ENCODE measurements at places on chromosomes 12 and 14. TPM values are rescaled to one million over a fixed set of nuclear protein-coding genes. Genes with fewer than 3 reads are reported as not detected.

Gene PRH2
- total RNA-seq = not detected

- peak; percentile 66 for DNase-seq
These were observed 9.7 kb downstream of the GLRX5 start for GRCh38 chr14:95544588-95544987.

- no peak for DNase-seq
These were observed 2.5 kb downstream of the P2RX2 start for GRCh38 chr12:132620899-132621656.

Gene TRHDE
- not detected for total RNA-seq

GRCh38 chr12:104340177-104340576, 36.6 kb downstream of the EID3 start:
- DNase-seq = no peak

Gene ALX1
- not detected for total RNA-seq

DNA sequence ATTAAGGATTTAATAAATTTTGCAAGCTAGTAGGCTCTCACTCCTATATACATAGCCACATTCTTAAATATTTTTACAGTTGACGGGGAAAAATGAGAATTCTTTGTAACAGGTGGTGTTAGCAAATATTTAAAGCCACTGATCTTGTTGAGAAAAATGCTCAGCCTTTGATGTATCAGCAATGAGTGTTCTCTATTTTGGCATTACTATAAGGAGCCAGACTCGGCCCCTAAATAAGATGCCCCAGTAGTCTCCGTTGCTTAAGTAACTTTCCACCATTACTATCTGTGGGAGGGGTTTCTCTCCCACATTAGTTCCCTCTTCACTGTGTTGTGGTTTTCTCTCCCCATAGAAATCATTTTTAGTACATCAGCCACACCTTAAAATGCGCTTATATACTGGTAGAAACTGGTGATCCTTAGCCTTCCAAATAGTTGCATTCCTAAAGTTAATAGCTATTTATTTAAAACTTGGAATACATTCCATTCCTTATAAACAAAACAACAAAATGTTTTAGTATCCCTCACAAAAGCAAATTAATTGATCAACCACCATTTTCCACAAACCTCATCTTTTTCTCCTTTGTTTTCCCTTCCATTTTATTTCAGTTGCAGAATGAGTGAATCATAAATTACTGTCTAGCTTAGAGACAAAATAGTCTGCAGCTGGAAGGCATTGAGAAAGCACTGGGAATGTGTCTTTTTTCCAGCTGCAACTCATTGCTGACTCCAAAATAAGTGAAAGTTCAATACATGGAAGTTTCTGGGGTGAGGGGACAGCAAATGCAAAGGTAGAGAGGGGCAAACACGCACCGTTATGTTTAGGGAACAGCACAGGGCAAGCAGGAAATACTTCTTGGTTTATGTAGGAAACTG, 84.7 kb upstream of the FERMT2 start:
- DNase-seq = no peak

DNA sequence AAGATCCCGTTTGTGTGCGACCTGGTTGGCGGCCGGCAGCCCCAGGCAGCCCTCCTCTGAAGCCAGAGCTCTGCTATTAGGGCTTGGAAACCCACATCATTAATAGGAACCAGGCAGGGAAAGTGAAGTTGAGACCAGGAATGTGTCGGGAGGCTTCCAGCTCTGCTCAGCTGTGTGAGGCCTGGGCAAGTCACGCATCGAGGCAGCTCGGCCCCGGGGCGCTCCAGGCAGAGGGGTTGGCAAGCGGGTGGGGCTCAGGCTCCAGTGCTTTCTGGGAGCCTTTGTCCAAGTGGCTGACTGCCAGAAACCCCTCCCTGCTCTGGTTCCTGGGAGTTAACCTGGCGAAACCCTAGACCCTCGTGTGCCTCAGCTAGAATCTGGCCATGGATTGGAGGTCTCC, 1151.7 kb downstream of the VRK1 start:
- DNase-seq = no peak

GRCh38 chr12:56530390-56531055, 8.9 kb downstream of the RBMS2 start:
- DNase-seq = no peak

Gene DCN
- total RNA-seq = 449 TPM

DNA sequence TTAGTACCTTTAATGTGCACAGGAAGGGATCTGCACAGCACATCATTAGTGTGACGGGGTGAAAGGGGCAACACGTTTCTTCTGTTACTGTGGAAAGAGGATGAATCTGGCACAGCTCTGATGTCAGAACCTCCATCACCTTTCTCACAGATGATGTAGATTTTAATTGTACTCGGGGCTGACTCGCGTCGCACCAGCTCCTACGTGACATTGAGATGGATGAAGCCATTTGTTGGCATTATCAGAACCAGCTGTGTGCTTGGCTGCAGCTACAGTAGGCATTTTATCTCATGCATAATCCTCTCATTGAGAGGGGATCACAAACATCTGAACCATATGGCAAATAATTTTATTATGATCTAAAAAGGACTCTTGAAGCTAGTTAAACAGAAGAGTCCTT, 173.6 kb downstream of the PDZRN4 start:
- DNase-seq = no peak

DNA sequence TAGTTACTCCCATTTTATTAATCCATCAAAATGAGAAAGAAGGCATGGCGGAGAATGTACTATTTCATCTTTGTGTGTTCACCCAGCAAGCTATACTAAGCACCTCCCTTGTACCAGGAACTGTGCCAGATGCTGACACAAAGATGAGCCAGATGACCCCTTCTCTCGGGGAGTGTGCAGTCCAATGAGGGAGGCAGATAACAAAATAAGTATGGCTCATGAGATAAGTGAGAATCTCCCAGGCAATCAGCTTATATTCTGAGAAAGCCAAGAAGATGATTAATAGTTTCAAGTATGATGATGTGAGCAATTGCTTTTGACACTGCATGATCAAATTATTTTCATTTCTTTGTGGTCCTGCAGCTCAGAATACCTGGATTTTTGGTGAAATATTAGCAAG, 1.3 kb upstream of the TMEM233 start:
- DNase-seq = no peak

Gene CCDC177
- not detected for total RNA-seq

- DNase-seq = no peak
These were observed 5.5 kb downstream of the IFI27L2 start for GRCh38 chr14:94123868-94124267.

Gene EML5
- total RNA-seq = 0.17 TPM

DNA sequence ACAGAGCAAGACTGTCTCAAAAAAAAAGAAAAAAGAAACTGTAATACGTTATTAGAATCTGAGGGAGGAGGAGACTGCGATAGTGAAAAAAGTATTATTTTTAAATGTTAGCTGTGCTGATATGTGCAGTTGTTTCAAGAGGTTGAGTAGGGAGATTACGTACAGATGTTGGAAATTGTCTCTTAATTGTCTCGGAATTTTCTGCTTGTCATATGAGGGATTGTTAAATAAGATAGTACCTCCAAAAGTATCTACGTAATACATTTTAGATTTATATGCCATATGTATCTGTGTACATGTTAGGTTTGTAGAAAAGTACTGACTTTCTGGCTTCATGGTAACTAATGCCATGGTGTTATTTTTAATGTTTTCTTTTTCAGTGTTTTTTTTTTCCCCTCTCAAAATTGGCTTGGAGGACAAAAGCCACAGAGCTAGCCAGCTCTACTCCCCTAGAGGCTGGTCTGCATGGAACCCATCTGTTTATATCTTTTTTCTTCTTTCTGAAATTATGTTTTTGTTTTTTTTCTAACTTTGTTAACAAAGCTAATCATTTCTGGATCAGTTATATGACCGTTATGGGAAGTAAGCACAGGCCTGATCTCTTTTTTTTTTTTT, 3.4 kb downstream of the RIMKLB start:
- DNase-seq = no peak

Gene HCAR3
- total RNA-seq = 0.10 TPM

Gene CLEC4C
- not detected for total RNA-seq

GRCh38 chr14:35366056-35366451, 38.5 kb downstream of the NFKBIA start:
- DNase-seq = no peak

- DNase-seq = no peak
These were observed 124.7 kb downstream of the TTC6 start for GRCh38 chr14:37720131-37720530.

DNA sequence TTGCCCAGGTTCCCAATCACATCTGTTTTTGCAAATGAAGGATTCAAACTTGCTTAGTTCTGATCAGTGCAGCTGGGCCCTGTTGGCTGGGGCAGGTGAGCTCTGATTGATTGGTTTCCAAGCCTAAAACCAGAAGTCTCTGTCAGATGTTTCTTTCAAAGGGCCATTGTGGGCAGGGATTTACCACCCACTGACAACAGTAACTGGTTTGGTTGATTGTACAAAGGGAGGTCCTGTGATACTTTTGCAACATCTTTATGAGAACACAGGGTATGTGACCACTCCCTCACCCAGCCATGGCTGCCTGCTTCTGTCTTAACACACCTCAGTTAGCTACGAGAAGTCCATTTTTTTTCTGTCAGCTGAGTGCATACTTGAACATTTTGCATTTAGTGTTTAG, 184.1 kb downstream of the FLRT2 start:
- no peak for DNase-seq

- no peak for DNase-seq
These were observed 200.9 kb downstream of the TMEM132C start for GRCh38 chr12:128467882-128468281.

DNA sequence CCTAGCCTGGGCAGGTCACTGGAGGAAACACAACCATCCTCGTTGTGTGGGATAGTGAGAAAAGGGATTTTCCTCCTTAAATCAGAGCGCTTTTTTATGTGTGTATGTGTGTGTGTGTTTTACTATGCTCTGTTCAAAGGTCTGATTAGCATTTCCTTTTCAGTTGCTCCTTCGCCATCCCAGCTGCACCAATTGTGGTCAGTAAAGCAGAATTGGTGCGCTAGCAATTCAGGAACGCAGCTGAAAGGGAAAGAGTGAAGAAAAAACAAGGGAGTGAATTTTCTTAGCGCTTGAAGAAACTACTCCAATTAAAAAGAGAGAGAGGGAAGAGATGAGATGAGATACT, 173.3 kb upstream of the PARP11 start:
- DNase-seq = no peak

GRCh38 chr14:95200404-95200803, 43.1 kb upstream of the DICER1 start:
- DNase-seq = no peak

DNA sequence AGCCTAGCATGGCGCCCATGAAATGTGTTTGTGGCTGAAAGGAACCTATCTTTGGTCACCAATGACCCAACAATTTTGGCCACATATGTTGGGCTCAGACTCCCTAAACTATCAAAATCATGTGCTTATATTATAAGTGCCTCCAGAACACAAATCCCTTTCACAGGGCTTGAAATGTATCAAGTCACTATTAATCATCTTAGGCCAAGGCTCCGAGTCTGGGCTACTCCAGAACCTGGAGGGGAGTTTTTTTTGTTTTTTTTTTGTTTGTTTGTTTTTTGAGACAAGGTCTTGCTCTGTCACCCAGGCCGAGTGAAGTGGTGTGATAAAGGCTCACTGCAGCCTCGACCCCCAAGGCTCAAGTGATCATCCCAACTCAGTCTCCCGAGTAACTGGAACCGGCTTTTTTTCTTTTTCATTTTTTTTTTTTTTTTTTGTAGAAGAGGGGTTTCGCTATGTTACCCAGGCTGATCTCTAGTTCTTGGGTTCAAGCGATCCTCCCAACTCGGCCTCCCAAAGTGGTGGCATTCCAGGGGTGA, 989 bp upstream of the DRAM1 start:
- DNase-seq = no peak

DNA sequence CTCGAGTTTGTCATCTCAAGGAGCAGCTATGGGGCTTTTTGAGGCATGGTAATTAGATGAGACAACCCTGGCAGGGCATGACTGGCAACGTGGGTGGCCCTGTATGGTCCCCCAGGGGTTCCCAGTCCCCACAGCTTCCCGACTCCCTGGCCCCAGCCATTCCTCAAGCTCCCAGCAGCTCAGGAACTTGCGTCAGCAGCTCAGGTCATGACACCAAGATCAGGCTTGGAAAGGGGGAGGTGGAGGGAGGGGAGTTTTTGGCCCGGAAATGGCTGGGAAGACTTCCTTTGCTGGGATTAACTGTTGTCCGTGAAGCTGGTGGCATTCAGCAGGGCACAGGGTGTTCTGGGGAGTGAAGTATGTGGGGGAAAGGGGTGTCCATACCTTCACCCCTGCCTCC, 10.4 kb upstream of the NRIP2 start:
- DNase-seq = peak; percentile 50

Gene BCL2L14
- total RNA-seq = not detected

Gene ISM2
- not detected for total RNA-seq

DNA sequence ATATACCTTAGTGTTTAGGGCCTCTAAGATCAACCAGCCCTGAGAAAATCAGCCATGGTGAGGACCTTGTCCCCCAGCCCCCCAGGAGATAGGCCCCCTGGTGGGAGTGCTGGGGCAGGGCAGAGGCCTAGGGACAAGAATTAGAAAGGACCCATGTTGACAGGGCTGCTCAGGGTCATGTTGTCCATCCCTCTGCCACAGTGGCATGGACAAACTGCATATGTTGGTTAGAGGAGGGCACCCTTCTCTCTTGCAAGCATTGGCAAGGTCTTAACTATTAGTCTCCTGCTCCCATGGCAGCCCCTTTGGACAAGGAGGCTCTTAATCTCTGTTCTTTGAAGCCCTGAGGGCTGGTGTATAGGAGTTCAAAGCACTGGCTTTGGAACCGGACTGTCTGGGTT, 755 bp upstream of the PTPN6 start:
- DNase-seq = peak; percentile 9

GRCh38 chr14:22553445-22553844, 35.6 kb downstream of the DAD1 start:
- no peak for DNase-seq

GRCh38 chr14:61562321-61563161, 132.8 kb upstream of the HIF1A start:
- no peak for DNase-seq

DNA sequence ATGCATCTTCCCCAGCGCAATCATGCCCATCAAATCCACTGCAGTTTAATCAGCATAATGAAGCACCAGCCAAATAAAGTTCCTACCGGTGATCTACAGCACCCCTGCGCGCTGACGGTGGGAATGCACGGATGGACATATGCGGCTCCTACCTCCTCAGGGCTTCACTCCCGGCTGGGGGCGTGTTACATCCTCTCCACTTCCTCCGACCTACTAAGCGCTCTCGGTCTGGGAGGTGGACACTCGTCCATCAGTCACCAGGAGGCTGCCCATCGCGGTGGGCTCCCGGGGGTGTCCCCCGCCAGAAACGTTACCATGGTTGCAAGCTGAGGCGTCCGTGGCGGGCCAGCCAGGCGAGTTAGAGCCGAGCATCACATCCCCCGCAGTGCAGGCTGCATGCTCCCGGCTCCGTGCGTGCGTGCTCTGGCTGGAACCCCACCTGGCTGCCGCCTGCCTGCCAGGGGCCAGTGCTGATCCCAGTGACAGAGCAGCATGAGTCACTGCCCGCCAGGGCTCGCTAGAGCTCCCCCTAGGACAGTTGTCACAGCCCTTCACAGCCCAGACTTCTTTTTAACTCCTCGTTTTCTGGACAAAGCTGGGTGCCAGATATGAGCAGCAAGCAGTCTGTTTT, 73.0 kb downstream of the CIT start:
- peak; percentile 61 for DNase-seq

Gene TMEM229B
- 2.0 TPM for total RNA-seq
